ENCODE measurements at places on chromosomes 11 and 22.

DNA sequence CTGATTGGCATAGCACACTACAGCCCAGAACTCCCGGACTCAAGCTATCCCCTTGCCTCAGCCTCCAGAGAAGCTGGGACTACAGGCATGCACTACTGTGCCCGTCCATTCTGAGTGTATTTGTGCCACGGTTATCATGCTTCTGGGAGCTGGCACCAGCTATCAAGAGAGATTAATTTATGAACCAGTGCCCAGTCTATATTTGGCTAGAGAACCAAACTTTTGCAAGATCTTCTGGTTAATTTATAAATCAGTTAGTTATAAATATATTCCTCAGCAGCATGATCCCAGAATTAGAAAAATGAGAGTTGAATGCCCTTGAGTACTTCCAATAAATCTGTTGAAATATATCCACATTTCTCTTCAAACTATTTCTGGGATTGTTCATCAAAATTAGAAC is 67.5 kb upstream of the OR5AN1 start:
- no peak for DNase-seq

- DNase-seq: no peak
Observed at GRCh38 chr11:63683133-63683991, 2.1 kb downstream of the RTN3 start.

- DNase-seq: no peak
Observed at GRCh38 chr22:46564084-46564714, 26.8 kb upstream of the CELSR1 start.

- DNase-seq: no peak
Observed at GRCh38 chr11:9247863-9248262, 17.3 kb downstream of the DENND5A start.

DNA sequence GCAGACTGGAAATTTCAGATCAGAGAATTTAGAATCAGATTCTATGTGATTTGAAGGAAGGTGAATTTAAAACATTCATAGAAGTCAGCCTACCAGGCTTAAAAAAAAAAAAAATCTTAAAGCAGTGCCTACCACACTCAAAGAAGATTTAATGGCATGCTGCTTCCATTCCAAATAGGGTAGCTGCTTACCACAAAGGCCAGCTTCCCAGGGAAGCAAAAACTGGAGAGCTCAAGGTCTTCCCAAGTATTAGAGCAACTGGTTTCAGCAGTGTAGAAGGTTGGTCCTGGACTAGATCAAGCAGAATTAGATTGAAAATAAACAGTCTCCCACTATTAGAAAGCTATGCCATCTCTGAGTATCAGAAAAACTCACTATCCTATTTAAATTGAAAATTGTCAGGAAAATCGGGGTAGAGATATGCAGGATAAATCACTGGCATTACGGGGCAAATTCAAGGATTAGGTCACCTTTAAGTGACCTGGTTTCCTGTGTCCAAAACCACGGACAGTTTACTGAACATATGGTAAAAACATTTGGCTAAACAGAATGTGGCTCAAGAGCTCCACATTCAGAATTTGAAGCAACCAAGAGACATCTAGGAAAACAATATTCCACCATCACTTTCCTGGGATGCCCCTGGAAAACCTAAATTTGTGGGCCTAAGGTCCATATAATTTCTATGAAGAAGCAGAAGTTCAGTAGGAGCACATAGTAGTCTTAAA is 1.3 kb downstream of the C11orf42 start:
- DNase-seq: no peak

DNA sequence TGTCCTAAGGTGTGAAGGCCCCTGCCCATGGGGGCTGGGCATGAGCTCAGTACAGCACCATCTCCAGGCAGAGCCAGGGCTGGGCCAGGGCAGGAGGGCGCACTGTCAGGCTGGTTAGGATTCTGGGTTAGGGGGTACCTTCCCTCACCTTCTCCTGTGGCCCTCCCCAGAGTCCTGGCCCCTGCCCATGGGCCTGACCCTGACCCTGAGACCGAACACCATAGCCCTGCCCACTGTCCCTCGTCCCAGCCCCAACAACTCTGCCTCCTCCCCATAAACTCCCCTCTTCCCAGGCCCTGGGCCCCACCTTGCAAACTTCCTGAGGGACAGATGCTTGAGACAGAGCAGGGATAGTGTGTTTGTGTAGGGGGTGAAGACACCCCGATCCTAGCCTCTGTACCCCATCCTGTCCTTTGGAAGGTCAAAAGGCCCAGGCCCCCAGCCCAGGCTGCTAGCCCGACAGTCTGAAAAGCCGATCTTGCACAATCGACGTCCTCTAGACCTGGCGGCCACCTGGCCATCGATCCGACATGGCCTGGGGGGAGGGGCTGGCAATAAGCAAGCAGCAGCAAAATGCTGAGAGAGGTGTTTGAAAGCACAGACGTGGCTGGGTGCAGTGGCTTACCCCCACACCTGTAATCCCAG is 2.7 kb upstream of the TMPRSS6 start:
- no peak for DNase-seq

GRCh38 chr11:67373648-67374570 is 511 bp upstream of the CLCF1 start:
- DNase-seq: peak; percentile 91

- no peak for DNase-seq
Observed at GRCh38 chr11:106263527-106263926, 186.1 kb downstream of the AASDHPPT start.

GRCh38 chr22:35312198-35313059 is 12.7 kb downstream of the TOM1 start:
- DNase-seq: peak; percentile 16

DNA sequence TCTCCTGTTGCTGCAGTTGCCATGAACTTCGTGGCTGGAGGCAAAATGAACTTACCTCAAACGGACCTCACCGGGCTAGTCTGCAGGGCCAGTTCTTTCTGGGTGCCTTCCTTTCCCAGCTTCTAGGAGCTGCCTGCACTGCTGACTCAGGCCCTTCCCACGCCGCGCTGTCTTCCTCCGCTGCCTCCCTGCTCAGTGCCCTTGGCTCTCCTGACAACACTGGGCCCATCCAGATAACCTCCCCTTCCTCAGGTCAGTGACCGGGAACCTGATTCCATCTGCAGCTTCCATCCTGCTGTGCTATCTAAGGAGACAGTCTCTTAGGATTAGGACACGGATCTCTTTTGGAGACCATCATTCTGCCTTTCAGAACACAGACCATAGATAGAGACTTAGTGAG is 19.3 kb downstream of the MOB2 start:
- no peak for DNase-seq

GRCh38 chr11:100356035-100356434 is 331.1 kb upstream of the ARHGAP42 start:
- DNase-seq: no peak

DNA sequence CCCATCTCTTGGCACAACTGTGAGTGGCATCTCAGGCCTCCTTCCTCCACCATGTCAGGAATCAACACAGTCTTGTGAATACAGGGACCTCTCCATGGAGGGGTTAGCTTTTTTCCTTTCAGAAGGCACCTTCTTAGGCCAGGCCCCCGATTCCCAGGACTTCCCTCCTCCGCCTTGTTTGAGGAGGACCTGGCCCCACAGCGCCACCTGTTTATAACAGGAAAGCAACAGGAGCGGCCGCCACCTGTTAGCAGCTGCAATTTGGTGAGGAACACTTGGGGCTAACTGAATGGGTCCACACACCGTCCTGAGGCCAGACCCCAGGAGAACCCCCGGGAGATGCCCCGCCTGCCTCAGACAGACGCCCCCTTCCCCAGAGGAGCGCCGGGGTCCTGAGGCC is 3.8 kb upstream of the PKP3 start:
- no peak for DNase-seq

- no peak for DNase-seq
Observed at GRCh38 chr22:33542722-33543121, 377.6 kb downstream of the LARGE1 start.

GRCh38 chr22:43345761-43346301 is 2.7 kb upstream of the SCUBE1 start:
- no peak for DNase-seq

- no peak for DNase-seq
Observed at GRCh38 chr22:23478175-23478574, 101.9 kb downstream of the IGLL1 start.

DNA sequence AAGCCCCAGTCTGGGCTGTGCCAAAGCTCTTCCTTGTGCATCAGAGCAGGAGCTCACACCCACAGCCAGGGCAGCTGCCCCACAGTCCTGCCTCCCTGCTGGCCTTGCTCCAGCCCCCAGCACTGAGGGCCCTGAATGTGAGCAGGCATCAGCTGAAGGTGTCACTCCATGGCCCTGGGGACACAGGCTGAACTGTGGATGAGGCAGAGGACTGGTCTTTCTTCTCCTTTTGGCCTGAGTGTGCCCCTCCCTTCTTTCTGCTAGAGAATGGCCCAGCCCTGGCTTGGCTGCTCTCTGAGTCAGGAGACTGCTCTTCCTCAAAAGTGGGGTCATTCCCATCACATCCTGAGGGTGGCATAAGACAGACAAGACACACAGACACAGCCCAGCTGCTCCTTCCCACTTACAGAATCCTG is 16.2 kb downstream of the OTOG start:
- DNase-seq: no peak

- no peak for DNase-seq
Observed at GRCh38 chr11:2777386-2777785, 77.6 kb upstream of the KCNQ1OT1 start.

DNA sequence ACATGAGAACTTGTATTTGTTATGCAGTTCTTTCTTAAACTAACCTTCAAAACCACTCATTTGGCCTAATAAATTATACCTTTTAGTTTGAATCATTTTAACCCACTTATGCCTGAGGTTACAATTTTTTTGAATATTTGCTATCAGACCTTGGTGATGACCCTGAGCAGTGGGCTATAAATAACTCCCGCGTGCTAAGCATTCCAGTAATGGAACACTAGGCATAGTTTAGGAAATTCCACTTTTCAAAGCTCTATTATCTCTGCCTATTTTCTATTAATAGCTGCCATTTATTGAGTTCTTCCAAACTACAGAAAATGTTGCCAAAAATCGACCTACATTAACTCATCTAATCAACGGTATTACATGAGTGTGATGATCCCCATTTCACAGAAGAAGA is 993.4 kb upstream of the FAT3 start:
- DNase-seq: no peak

Data from T-helper 22 cell (primary cell).